ENCODE measurements at places on chromosomes 12 and 14.

- DNase-seq, result no peak
These were observed 10.2 kb downstream of the RCOR1 start for GRCh38 chr14:102602421-102603292.

GRCh38 chr12:31118347-31119191, 44.9 kb downstream of the DDX11 start:
- no peak for DNase-seq

- DNase-seq, result no peak
These were observed 1.8 kb downstream of the MAP3K12 start for GRCh38 chr12:53497461-53497860.

DNA sequence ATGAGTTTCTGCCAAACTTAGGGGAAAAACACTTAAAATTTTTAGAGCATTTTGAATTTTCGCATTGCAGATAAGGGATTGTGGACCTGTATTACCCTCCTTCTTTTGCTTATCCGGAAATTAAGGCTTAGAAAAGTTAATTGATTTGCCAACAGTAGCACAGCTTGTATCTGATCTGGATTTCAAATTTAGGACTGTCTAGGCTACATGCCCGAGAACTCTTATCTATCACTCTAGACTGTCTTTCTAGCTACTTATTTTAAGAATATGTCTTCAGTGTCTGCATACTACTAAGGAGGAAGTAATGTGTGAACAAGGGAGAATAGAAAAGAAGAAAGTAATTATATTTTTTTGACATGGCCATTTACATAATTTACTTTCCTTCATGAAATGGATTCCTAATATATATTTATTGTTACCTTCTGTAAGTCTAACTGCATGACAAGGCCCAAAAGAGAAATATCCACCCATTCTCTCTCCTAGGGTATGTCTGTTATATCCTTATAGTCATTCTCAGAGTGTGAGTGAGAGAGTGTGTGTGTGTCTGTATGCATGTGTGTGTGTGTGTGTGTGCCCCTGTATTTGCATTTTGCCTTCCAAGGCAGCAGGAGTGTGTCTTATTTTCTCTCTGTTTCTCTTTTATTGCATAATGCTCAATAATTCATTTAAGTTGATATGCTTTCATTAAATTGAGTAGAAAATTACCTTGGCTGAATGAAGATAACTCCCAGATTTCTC, 132.1 kb downstream of the SLC5A8 start:
- no peak for DNase-seq

- DNase-seq, result no peak
These were observed 1089.1 kb downstream of the SLC6A15 start for GRCh38 chr12:83823386-83824045.

DNA sequence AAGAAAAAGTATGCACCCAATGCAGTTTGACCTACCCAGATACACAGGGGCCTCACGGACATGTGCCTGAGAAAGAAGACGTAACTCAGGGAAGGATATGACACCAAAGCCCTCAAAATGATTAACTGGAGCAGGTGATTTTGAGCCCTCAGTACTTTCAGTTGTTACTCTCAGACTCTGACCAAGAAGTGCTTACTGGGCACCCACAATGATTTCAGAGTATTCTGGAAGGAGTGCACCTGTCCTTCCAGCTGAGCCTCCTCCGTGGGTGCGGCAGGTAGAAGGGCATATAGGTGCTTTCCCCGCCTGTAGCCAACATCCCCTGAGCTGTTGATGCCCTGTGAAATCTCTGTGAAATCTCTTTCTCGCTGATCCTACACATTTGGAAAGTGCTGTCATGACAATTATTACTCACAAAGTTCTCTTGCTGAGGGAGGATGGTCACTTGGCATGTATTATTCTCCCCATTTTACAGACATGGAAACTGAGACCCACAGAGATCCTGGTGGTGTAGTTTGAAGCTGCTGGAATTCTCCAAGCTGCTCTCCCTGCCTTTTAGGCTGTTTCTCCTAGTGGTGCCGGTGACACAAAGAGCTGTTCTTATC, 154.3 kb upstream of the CCND2 start:
- no peak for DNase-seq

- no peak for DNase-seq
These were observed 4.0 kb downstream of the RBM19 start for GRCh38 chr12:113961921-113962710.

- DNase-seq, result no peak
These were observed 16.0 kb upstream of the ENDOU start for GRCh38 chr12:47741340-47741703.

DNA sequence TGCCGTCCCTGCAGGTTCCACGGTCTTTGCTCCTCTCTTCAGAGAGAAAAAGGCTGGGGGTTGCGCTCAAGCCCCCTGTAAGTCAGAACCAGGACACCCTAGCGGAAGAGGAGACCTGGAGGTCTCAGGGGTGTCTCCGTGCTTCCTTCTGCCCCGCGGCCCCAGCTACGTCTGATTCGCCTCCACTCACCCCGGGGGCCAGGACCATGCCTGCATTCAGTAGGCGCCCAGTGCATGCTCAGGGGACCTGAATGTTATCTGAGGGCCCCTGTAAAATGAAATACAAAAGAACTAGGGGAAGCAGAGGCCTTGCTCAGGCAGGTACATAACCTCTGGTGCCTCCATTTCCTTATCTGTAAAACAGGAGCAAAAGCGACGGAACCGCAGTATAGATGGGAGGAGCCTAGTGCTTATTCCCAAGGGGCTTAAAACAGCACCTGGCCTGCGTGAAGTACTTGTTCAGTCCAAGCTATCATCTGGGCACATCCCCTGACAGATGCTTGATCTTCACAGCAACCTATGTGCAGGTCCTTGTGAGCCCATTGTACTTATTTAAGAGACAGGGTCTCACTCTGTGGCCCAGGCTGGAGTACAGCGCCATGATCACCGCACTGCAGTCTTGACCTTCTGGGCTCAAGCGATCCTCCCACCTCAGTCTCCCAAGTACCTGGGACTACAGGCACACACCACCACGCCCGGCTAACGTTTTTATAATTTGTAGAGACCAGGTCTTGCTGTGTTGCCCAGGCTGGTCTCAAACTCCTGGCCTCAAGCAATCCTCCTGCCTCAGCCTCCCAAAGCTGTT, 110.3 kb upstream of the NCOR2 start:
- no peak for DNase-seq

- no peak for DNase-seq
These were observed 54.2 kb upstream of the LRRK2 start for GRCh38 chr12:40170593-40170992.

DNA sequence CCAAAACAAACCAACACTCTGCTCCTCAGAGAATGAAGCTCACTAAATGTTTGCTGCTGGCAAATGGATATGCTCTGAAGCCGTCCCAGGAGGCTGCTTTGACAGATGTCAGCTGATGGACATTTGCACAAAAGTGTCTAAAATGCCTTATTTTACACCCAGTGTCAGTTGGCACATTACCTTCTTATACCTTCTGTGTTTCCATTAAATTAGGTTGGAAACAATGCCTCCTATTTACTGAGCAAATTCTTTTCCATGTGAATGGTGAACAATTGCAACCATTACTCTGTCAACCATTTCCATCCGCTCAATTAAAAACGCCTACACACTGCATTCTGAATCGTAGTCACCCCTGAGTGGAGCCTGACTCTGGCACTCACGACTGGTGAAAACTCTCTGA, 1679.9 kb upstream of the FLRT2 start:
- DNase-seq, result no peak

DNA sequence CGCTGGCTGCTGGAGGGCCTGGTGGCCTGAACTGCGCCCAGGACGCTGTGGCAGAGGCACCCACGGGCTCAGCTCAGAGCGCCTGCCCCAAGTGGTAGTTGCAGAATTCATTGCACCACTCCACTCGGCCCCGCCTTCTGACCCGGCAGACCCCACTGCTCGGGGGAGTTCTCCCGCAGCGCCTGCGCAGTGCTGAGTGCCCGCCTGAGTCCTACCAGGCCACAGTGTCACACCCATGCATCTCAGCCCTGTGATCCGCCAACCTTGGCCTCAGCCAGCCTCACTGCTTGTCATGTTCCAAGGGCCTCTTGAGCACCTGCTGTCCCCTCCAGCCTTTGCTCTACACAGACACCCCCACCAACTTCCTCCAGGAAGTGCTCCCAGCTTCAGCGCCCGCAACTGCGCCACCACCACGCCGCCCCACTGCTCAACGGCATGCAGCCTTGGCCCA, 12.2 kb downstream of the DEGS2 start:
- DNase-seq, result no peak

DNA sequence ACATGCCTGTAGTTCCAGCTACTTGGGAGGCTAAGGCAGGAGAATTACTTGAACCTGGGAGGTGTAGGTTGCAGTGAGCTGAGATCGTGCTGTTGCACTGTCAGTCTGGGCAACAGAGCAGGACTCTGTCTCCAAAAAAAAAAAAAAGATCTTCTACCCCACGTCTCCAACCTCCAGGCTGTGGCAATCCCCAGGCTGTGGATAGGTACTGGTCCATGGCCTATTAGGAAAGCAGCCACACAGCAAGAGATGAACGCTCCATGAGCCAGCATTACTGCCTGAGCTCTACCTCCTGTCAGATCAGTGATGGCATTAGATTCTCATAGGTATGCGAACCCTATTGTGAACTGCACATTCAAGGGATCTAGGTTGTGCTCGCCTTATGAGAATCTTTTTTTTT, 6.1 kb upstream of the PTGES3 start:
- no peak for DNase-seq

DNA sequence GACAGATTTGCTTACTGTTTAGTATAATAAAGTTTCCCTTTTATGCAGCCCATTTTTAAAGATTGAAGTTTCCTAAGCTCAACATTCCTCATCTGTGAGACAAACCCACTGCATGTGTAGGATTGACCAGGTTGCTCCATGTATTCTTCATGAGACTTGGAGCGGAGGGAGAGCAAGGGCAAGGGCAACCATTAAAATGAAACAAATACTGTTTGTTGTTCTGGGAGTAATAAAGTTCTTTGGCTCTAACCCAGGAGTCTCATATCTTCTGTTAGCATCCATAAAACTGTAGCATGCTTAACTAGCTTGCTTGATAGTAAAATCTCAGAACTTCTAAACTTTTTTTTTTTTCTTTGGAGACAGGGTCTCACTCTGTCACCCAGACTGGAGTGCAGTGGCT, 74.2 kb downstream of the NTS start:
- DNase-seq, result no peak

DNA sequence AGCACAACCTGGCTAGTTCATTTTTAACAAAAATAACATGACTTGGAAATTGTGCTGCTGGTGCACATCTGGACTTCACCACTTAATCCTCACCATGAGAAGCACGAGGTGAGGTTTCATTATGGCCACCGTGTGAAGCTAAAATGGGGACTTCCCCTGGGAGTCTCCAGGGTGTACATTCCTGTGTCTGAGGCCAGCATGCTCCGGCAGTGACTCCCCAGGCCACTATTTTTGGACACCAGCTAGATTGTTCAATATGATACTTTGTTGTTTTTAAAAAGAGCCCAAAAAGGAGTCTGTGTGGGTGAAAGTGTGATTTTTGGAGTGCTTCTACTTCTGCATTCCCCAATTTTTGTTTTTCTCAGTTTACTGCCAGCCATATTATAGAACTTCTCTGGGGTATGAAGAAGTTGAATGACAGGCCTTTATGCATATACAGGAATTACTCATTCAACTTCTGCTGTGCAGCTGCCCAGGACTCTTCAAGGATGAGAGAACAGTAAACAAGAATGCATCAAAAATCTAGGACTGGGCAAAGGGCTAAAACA, 16.9 kb upstream of the AICDA start:
- DNase-seq, result no peak

DNA sequence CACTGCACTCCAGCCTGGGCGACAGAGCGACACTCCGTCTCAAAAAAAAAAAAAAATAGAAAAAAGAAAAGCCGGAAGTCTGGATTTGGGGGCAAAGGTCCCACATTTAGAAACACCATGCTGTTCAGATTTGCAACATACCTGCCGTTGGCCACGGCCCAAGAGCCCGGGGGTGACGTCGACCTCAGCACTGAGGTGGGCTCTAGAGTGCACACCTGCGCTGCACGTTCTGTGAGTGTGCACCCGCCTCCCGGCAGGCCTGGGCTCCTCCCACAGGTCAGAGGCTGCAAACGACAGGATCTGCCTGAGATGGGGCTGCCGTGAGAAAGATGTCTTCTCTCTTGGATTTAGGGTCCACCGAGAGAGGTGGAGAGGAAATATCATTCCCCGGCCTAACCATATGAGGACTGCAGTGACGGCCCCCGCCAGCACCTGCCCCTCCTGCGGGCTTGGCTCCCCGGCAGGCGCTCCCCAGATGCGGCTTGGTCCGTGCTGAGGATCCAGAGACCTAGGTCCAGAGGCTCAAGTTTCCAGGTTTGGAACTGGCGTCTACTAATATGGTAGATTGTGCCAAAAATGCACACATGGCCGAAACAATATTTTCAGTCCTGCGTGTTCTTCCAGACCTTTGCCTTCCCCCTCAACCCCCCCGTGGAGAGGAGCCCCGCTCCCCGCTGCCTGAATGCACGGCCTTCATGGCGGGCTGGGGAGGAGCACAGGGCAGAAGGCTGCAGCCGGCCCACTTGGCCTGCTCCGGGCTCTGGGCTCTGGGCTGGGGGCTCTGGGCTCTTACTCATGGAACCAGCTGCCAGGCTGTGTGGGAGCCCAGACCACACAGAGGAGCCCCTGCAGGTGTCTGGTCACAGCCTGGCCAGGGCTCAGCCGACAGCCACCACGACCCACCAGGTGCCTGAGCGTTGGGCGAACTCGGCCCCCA, 58.8 kb upstream of the FBRSL1 start:
- no peak for DNase-seq

DNA sequence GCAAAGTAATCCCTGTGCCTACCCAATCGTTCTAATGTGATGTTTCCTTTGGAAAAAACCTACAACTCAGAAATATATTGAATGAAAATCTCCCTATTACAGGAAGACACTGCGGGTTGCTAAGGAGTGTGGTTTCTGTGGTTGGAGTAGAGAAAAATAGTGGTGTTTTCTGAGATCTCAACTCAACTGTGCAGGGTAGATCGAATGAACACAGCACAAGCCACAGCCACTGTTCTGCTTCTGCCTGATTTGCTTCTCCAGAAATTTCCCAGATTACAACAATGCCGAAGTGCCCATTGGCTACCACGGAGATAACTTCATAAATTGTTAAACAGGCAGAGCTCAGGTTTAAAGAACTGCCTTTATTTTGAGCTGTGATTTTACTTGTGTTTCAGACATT, 480.4 kb downstream of the DIO2 start:
- no peak for DNase-seq

- no peak for DNase-seq
These were observed 2.6 kb downstream of the SVOP start for GRCh38 chr12:109018296-109018695.

DNA sequence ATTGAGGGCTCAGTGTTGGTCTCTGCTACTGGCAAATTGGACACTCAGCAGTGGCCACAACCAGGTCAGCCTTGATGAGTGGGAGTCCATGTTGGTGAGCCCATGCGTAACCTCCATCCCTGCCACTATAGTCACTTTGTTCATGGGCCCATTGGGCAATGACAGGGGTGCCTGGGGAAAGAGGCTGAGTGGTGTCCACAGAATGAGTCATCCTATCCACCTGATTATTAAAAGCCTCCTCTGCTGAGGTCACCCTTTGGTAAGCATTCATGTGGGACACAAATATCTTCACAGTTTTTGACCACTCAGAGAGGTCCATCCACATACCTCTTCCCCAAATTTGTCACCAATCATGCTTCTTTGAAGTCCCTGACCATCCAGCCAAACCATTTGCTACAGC, 50.0 kb downstream of the FIGNL2 start:
- no peak for DNase-seq

- no peak for DNase-seq
These were observed 3.6 kb downstream of the PSMA6 start for GRCh38 chr14:35295845-35296161.

GRCh38 chr12:86827409-86827808, 571.2 kb upstream of the MGAT4C start:
- DNase-seq, result no peak

GRCh38 chr14:87349921-87350320, 643.1 kb downstream of the GALC start:
- no peak for DNase-seq

GRCh38 chr12:12240662-12241340, 26.0 kb downstream of the LRP6 start:
- DNase-seq, result no peak
